Fibroblast of lung (primary cell): ENCODE measurements at places on chromosomes 12 and 14. TPM values are rescaled to one million over a fixed set of nuclear protein-coding genes. Genes with fewer than 3 reads are reported as not detected.

Gene GNS
- total RNA-seq = 169 and 249 TPM in 2 replicates

Gene PEX5
- 23.3 and 28.0 TPM in 2 replicates for total RNA-seq

Gene NKX2-1
- not detected in 2 replicates for total RNA-seq

DNA sequence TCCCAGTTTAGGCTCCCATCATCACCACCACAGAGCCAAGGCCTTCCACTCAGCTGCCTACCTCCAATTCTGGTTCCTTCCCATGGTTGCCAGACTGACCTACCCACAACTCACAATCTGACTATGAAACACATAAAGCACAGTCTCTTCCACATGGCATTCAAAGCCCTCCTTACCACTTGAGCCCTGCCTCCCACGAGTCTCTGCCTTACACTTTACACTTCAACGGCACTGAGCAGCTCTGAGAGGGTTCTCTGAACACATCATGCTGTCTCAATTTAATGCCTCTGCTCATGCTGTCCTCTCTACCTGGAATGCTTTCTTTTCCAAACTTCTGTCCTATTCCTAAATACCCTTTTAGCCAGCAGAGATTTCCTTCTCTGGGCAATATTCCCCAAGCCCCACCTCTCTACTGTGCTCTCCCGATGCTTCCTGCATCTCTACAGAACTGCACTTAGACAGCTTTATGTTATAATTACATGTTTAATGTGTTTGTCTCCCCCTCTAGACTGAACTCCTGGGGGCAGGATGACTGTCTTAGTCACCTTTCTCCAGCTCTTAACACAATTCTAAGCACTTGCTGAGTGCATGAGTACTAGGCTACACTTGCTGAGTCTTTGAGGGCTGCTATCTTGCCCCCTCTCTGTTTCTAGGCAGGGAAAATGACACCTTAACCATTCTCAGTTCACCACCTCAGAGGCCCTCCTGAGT is 23.5 kb downstream of the FMNL3 start:
- peaks cover 2% of the 10 kb centered on the region for H3K4me1 ChIP-seq
- no peaks in the 10 kb centered on the region for H3K36me3 ChIP-seq
- no peak for DNase-seq
- no peaks in the 10 kb centered on the region for H3K27me3 ChIP-seq

DNA sequence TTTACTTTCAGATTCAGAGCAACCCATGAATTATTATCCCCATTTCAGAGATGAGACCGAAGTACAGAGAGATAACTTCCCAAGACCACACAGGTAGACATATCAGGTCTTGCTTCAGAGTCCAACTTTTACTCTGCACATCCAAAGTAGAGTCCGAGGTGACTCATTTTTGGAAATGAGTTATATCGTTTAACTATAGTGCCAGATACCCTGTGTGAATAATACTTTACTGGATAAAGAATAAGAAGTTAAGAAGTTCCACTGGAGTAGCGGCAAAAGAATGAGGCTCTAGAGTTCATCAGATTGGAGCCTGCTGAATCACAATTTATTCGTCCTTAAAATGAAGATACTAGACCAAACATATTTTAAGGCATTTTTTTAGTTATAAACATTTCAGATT is 124.7 kb downstream of the EPS8 start:
- peak; percentile 78 for DNase-seq
- no peak overlapping the region for H3K4me3 ChIP-seq
- H3K36me3 ChIP-seq = no peaks in the 10 kb centered on the region
- H3K27ac ChIP-seq = no peak overlapping the region
- no peaks in the 10 kb centered on the region for H3K4me1 ChIP-seq

Gene STAB2
- total RNA-seq = not detected in 2 replicates

- no peak overlapping the region for H3K27ac ChIP-seq
- no peak for DNase-seq
- no peaks in the 10 kb centered on the region for H3K27me3 ChIP-seq
- H3K36me3 ChIP-seq = no peaks in the 10 kb centered on the region
Observed at GRCh38 chr14:100399052-100399849, 76.1 kb downstream of the SLC25A47 start.

Gene KCNA5
- total RNA-seq = not detected in 2 replicates

Gene NTN4
- 8.2 and 28.6 TPM in 2 replicates for total RNA-seq

- H3K4me3 ChIP-seq = no peak overlapping the region
- H3K27ac ChIP-seq = peak overlapping the region; percentile 9
- peaks cover 4% of the 10 kb centered on the region for H3K4me1 ChIP-seq
Observed at GRCh38 chr12:102093319-102093718, 26.6 kb downstream of the NUP37 start.

DNA sequence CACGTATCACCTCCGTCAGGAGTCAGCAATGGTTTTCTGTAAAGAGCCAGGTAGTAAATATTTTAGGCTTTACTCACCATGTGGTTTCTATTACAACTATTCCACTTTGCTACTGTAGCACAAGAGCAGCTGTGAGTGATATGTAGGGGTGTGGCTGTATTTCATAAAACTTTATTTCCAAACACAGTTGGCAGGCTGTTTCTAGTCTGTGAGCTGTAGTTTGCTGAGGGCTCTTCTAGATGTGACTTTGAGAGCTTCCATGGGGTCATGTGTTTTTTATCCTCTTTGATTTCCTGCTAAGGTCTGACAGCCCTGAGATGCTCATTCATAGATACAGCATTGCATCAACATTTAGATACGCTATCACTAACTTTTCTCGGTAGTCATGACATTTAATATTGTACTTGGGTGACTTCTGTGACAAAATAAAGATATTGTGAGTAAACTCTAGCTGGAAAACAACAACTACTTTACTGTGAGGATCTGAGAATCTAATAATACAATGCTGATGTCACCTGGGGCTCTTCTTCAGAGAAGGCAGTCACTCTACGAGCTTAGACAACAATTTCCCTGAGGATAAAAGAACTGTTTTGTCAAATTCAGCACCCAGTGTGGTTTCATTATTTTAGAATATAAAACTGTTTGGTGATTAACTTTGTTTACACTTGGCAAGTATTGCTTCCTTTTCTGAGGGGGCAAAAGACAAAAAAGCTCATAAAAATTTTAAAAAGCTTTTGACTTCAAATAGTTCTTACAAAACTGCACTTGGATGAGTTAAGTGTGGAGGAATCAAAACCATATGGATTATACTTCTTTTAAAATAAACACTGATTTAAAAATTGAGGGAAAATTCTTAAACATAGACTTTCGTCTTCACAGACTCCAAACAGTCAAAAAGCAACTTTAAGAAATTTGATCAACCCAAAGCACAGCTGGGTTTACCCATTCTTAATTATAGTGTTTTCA is 231.2 kb upstream of the DCN start:
- DNase-seq = peak; percentile 64
- no peak overlapping the region for H3K4me3 ChIP-seq
- H3K27ac ChIP-seq = no peak overlapping the region
- H3K36me3 ChIP-seq = no peaks in the 10 kb centered on the region
- H3K4me1 ChIP-seq = peaks cover 2% of the 10 kb centered on the region

DNA sequence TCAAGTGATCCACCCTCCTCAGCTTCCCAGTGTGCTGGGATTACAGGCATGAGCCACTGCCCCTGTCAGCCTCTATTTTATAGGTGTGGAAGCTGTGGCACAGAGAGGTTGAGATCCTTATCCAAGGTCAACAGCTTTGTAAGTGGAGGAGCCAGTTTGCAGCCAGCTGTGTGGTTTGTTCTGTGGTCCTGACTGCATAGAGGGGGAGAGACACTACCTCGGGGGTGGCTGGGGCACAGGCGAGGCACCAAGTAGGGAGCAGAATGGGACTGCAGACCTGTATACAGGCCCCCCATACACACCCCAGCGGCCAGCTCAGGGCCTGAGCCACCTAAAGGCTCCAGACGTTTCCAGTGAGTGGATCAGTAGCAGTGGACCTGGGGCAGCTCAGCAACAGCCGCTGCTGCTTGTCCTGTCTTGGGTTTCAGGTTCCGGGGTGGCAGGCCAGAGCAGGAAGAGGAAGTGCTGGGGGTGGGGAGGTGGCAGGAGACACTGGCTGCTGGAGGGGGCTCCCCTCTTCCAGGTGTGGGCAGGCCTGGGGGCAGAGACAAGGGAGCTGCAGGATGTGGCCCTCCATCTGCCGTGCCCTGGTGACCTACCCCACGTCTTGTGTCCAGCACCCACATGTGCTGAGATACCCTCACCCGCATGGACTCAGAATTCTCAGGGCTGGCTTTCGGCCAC is 11.0 kb downstream of the ORAI1 start:
- no peak for DNase-seq
- no peaks in the 10 kb centered on the region for H3K4me1 ChIP-seq
- H3K36me3 ChIP-seq = peaks cover 3% of the 10 kb centered on the region
- no peak overlapping the region for H3K27ac ChIP-seq
- no peaks in the 10 kb centered on the region for H3K27me3 ChIP-seq

GRCh38 chr12:84857525-84858208 is 54.9 kb downstream of the SLC6A15 start:
- H3K4me1 ChIP-seq = no peaks in the 10 kb centered on the region
- no peaks in the 10 kb centered on the region for H3K36me3 ChIP-seq
- no peak overlapping the region for H3K4me3 ChIP-seq
- no peak for DNase-seq

DNA sequence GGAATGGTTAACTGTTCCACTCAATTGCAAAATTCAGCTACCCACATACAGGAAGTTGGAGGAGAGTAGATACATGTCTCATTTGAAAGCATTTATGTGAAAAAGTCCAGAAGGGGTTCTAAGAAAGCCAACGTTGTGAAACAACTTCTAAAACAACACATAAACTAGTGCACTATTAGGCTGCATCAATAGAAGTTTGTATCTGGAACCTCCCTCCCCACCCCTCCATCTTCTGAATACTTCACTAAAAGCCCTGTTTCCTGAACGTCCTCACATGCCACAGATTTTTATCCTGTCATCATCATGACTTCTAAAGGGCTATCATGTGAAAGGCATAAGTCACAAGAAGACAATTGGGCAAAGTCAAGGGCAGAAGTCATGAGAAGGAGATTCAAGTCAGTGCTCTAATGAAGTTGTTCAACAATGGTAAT is 5.5 kb downstream of the KRT79 start:
- no peak overlapping the region for H3K4me3 ChIP-seq
- H3K27ac ChIP-seq = no peak overlapping the region
- H3K36me3 ChIP-seq = no peaks in the 10 kb centered on the region
- H3K4me1 ChIP-seq = no peaks in the 10 kb centered on the region
- no peak for DNase-seq
- no peaks in the 10 kb centered on the region for H3K27me3 ChIP-seq

DNA sequence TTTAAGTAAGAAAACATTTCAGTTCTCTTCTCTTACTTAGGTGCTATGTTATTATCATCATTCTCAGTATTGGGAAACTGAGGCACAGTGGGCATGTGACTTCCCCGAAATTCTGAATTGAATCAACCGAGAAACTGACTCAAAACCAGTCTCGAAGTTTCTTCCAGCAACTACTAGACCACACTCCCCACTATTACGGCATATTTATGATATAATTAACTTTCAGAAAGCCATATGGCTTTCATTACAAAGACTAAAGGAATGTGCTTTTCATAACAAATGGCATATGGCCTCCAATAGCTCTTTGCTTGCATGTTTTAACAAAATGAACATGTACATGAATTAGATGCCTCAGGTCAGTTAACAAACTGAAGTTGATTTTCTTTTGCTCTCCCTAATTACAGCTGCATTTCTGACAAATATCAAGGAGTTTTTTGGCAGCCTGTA is 182.9 kb upstream of the SLC38A2 start:
- H3K36me3 ChIP-seq = no peaks in the 10 kb centered on the region
- H3K4me1 ChIP-seq = peaks cover 18% of the 10 kb centered on the region
- H3K4me3 ChIP-seq = peak overlapping the region; percentile 5
- H3K27me3 ChIP-seq = no peaks in the 10 kb centered on the region
- H3K27ac ChIP-seq = peak overlapping the region; percentile 91

Gene RASSF9
- total RNA-seq = 0.33 and 0.77 TPM in 2 replicates

Gene PPP2R5C
- 82.7 and 86.0 TPM in 2 replicates for total RNA-seq

DNA sequence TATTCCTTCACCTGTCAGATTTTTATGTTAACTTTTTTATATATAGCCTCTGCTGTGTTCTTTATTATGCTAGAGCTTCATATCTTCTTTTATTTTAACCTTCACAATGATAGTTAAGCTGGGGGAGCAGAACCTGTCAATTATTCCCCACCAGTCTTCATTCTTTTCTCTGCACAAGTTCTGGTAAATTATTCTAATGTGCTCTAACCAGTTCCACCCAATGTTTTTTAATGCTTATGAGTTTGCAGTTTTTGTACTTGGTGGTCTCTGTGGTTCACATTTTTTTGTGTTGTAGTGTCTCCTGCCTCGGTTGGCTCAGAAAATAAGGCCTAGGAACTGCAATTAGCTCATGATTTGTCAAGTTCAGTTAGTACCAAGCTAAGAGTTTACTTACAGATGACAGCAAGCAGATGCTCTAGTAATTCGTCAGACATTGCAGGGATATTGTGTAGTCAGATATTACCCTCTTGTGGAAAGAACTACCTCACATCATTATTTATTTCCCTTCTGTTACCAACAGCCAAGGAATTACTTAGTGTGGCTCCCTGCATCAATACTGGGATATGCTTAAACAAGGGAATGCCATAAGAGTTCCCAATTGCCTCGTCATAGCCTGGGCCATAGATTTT is 14.5 kb downstream of the DYRK2 start:
- peak; percentile 88 for DNase-seq
- no peak overlapping the region for H3K4me3 ChIP-seq
- H3K36me3 ChIP-seq = no peaks in the 10 kb centered on the region
- H3K27ac ChIP-seq = no peak overlapping the region
- H3K4me1 ChIP-seq = peaks cover 20% of the 10 kb centered on the region

Gene C12orf54
- total RNA-seq = not detected in 2 replicates

Gene ZNF891
- total RNA-seq = 1.0 and 1.2 TPM in 2 replicates

- no peaks in the 10 kb centered on the region for H3K4me1 ChIP-seq
- H3K27ac ChIP-seq = no peak overlapping the region
- H3K27me3 ChIP-seq = no peaks in the 10 kb centered on the region
Observed at GRCh38 chr12:118581371-118581770, 205.0 kb downstream of the SUDS3 start.

DNA sequence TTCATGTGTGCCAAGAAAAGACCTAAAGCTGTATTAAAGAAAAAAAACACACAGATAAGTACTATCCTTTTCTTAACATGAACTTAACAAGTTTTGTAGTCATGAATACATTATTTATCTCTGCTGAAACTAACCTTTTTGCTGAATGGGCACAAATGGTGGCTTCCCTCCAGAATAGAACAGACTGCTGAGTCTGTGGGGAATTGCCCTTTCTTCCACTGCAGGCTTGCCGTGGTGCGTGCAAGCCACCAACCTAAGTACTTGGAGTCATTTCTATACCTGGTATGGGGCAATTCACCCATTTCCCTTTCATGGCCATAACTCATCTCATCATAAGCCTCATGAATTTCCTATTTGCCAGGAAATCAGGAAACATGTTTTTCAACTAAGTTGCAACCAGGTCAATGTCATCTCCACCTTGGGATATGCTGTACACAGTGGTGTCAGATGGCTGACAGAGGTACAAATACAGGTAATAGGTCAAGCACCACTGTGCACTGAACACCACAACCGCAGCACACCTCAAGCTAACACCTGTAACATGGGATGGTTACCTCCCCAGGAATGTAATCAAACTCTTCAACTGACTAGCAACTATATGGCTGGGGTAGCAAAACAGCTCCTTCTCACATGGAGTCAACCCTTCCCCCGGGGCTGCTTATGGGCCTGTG is 49.9 kb downstream of the CATSPERB start:
- H3K27ac ChIP-seq = no peak overlapping the region
- no peaks in the 10 kb centered on the region for H3K36me3 ChIP-seq
- H3K4me3 ChIP-seq = no peak overlapping the region
- no peaks in the 10 kb centered on the region for H3K27me3 ChIP-seq
- H3K4me1 ChIP-seq = no peaks in the 10 kb centered on the region

GRCh38 chr14:24172261-24172860 is 481 bp downstream of the REC8 start:
- peak overlapping the region; percentile 44 for H3K4me3 ChIP-seq
- no peaks in the 10 kb centered on the region for H3K4me1 ChIP-seq
- no peaks in the 10 kb centered on the region for H3K27me3 ChIP-seq
- no peak for DNase-seq
- no peak overlapping the region for H3K27ac ChIP-seq
